ENCODE measurements at places on chromosomes 2 and 18.

GRCh38 chr2:99841749-99842148, 300.6 kb downstream of the AFF3 start:
- DNase-seq = peak; percentile 49

DNA sequence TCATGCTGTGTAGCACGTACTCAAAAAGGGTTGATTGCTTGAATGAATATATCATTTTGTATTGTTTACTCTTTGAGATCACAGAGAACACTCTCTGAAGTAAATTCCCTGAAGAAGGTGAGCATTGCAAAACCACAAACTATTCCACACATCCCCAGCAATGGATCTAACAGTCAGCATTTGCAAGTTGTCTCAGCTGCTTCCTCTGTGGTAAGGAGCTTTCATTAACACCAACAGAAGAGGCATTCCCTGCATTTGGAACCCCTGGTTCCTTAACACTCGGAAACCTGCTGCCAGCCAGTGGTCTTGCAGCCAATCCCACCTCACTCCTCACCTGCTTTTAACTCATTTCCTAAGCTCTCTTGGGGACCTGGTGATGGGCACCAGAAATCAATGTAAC, 108.4 kb downstream of the IRS1 start:
- DNase-seq = no peak

DNA sequence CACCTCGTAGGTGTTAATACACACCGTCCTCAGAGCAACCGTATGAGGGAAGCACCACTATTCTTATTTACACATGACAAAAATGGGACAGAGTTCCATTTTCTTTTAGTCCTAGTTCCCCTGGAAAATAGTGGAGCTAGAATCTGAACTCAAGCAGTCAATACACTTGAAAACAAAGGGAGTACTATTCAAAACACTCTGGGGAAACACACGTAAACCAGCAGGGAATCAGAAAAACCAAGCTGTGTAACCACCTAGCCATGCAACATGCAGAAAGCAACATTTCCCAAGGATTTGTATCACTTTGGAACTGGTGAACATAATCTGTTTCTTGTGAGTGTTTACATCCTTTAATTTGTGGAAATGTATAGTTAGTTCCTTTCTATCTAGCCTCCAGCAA, 208.2 kb downstream of the UBE2E3 start:
- DNase-seq = no peak

DNA sequence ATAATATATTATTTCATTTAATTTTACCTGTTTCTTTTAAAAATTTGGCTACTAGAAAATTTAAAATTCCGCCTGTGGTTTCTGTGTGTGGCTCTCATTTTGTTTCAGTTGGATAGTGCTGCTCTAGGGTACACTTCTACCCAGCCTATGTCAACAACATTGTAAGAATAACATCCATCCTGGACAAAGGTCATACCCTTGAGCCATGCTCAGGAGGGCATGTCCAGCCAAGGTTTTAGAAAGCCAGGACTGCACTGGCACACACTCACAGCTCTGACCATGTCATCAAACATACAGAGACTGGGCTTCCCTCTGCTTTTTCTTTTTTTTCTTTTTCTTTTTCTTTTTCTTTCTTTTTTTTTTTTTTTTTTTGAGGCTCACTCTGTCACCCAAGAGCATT, 96.1 kb downstream of the CTIF start:
- DNase-seq = no peak

DNA sequence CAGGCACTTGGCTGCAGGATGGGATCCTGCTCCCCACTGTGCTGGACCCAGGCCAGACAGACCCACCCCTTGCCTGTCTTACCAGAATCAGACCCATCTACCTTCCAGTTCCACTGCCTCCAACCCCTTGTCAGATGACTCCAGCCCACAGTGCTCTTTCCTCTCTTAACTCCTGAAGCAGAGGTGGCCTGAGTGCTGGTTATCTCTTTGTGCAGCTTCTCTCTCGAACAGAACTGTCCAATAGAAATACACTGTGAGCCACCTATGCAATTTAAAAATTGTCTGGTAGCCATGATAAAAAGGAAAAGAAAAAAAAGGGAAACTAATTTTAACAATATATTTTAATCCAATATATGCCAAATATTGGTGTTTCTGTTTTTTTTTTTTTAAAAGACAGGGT, 160.2 kb upstream of the SMAD2 start:
- no peak for DNase-seq

DNA sequence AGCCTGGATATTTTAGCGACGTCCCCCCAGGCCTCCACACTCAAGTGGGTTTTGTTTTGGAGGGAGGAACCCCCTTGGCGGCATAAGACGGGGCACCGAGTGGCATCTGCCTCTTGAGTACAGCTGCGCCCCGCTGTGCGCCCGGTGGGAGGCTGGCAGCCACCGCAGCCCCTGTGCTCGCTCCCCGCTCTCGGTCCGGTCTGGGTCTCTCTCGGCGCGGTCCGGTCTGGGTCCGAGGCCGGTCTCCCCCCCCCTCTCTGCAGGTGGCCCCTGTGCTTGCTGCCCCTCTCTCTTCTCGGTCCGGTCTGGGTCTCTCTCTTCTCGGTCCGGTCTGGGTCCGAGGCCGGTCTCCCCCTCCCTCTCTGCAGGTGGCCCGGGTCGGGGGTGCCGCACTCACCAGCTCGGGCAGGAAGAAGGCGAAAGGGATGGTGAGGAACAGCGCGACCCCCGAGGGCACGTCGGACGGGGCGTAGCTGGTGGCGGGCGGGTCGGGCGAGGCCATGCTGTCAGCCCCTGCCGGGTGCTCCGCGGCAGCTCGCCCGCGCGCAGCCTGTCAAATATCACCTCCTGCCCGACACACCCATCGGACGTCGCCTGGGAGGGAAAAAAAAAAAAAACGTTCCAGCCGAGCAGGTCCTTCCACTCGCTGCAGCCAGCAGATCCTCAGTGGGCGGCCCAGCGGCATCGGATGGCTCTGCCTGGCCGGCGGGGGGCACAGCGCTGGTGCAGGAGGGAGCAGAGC, at the start of gene MALL:
TSS of gene MALL (minus strand) at position 532 of the 742 bp plus-strand sequence. CDS start at position 502, 30 bp downstream.
- DNase-seq = no peak

DNA sequence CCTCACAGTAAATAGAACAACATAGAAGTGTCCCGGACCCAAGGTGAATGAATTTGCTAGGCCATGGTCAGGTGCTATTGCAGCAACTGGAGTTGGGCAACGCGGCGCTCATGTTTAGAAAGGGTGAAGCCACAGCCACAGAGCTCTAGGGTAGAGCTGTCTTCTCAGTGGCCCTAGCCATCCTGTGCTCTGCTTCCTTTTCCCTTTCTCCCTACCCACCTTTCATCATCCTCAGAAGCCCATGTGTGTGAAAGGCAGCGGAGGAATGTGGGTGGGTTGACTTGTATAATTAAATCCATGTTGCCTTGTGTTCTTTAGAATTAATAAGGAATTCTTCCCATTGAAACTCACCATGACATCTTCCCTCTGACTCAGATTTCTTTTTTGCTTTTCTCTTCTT, 336.7 kb downstream of the OSR1 start:
- DNase-seq = peak; percentile 96

GRCh38 chr2:127582863-127583861, 47.7 kb downstream of the MYO7B start:
- DNase-seq = no peak

- no peak for DNase-seq
Observed at GRCh38 chr18:52826994-52827393, 487.0 kb downstream of the DCC start.

DNA sequence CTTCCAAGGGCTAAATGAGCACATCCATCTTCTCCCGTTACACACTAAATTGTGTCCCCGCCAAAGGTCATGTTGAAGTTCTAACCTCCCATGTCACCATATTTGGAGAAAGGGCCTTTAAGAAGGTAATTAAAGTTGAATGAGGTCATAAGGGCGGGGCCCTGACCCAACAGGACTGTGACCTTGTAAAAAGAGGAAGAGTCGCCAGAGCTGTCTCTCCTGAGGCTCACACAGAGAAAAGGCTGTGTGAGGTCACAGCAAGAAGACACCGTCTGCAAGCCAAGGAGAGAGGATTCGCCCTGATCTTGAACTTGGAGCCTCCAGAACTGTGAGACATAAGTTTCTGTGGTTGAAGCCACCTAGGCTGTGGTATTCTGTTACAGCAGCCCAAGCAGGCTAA, 24.1 kb downstream of the TRABD2A start:
- no peak for DNase-seq

DNA sequence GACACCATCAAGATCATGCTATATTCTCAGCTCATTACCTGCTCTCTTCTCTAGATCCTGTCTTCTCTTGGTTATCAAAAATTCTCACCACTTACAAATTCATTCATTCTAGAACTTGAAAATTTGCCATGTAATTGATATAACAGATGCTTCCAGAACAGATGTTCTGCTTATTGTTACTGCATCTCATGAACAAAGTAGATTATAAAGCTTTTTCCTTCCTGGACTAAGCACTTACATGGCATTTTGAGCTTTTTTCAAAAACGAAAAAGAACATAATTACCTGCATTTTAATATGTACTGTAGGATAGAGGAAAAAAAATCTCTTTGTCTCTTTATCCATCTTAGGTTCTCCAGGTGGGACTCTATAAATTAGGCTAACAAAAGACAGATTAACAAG, 79.6 kb upstream of the CREB1 start:
- DNase-seq = no peak

DNA sequence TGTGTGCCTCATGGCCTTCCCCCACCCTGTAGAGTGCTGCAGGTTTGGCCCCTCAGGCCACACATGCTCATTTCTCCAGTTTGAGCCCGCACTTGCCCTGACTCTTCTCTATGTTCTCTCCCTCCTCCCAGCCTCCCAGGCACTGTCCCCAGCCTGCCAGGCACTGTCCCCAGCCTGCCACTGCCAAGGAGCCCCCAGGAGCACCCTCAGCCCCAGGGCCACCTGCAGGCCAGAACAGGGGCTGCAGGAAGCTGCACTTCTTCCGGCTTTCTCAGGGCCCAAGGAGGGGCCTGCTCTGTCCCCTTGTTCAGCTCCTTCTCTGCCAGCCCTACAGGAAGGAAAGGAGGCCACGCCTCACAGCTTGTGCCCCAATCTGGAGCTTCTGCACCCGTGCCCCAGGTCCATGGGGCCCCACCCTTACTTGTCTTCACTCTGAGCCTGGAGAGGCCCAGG, 31.6 kb downstream of the CYP26B1 start:
- DNase-seq = no peak

DNA sequence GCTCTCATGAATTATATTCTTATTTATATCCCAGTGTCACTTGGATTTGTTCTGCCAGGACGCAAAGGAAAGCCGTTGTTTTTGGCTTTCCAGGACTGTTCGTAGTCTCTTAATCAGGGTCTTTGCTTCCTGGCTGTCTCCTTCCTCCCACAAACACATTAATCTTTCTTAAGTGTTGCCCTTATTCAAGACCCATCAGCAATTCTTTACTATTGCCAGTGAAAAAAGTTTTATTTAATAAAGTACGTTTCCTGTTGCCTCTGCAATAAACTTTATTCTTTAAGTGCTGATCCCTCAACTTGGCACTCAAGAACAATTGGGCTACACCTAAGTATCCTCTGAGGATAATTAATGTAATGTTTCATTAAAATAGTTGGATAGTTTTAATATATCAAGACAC, 68.3 kb upstream of the CYP20A1 start:
- no peak for DNase-seq

DNA sequence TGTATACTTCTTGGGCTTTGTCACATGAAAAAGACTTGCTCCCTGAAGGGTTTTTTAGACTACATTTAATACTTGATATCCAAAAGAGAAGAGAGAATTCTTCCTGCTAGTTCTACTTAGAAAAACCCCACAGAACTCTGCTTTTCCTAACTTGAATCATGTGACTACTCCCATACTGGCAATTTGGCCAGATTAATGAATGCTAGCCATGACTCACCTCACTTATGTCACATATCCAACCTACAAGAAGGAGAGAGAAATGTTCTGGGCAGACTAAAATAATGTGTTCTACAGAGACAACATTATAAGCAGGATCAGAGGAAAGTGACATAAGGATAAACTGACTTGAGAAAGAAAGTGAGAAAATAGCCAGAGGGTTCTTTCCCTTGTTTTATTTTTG, 249.3 kb upstream of the GULP1 start:
- no peak for DNase-seq

DNA sequence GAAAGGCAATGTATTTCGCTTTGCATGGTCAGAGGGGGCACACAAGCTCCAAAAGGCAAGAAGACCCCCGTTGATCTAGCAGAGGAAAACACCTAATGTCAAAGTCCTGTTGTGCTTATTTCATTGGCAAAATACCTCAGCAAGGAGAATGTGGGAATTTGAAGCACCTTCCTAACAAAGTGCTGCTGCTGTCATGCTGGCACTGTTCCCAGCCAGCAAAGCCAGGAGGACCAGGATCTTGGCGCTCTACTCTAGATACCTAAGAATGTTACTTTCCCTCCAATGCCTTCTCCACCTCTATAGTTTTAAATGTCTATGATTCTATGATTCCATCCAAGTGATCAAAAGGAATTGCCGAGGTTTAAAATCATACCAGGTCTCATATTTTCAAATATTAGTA, 867.9 kb upstream of the POU3F3 start:
- no peak for DNase-seq

Measured in fibroblast of skin of left quadriceps (primary cell).